ENCODE measurements at places on chromosomes 16 and 17. TPM values are rescaled to one million over a fixed set of nuclear protein-coding genes. Genes with fewer than 3 reads are reported as not detected.

GRCh38 chr17:34337701-34338100 lies 18.5 kb downstream of the CCL8 start:
- DNase-seq = no peak

GRCh38 chr16:69610356-69610755 lies 44.6 kb downstream of the NFAT5 start:
- DNase-seq = no peak

GRCh38 chr17:15971098-15971678 lies 26.3 kb downstream of the ADORA2B start:
- no peak for DNase-seq

Gene CDH8
- 0.15 TPM for total RNA-seq

Gene EIF5A
- total RNA-seq = 163 TPM

Gene TBX2
- 4.8 TPM for total RNA-seq

Gene CPHXL2
- total RNA-seq = not detected

All from breast epithelium (tissue), 4 donors.